ENCODE measurements at places on chromosomes 4 and X. TPM values are rescaled to one million over a fixed set of nuclear protein-coding genes. Genes with fewer than 3 reads are reported as not detected.

GRCh38 chr4:48594180-48594579 is 104.1 kb downstream of the ZAR1 start:
- DNase-seq, result peak; percentile 80

DNA sequence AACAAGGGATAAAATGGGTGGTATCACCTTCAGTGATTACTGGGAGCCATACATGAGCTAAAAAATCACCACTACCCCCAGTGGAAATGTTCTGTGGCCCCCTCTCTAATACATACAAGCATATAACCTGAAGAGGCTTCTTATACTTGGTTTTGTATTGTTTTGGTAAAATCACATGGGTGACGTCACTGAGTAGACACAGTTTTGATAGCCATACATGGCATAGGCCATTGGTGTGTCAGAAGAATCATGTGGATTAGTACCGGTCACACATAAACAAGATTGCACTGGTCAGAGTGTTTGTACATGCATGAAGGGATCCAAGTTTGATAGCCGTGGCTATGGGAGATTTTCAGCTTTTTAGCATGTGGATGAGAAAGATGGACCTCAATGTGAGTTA is 131.9 kb upstream of the RADX start:
- no peak for DNase-seq

DNA sequence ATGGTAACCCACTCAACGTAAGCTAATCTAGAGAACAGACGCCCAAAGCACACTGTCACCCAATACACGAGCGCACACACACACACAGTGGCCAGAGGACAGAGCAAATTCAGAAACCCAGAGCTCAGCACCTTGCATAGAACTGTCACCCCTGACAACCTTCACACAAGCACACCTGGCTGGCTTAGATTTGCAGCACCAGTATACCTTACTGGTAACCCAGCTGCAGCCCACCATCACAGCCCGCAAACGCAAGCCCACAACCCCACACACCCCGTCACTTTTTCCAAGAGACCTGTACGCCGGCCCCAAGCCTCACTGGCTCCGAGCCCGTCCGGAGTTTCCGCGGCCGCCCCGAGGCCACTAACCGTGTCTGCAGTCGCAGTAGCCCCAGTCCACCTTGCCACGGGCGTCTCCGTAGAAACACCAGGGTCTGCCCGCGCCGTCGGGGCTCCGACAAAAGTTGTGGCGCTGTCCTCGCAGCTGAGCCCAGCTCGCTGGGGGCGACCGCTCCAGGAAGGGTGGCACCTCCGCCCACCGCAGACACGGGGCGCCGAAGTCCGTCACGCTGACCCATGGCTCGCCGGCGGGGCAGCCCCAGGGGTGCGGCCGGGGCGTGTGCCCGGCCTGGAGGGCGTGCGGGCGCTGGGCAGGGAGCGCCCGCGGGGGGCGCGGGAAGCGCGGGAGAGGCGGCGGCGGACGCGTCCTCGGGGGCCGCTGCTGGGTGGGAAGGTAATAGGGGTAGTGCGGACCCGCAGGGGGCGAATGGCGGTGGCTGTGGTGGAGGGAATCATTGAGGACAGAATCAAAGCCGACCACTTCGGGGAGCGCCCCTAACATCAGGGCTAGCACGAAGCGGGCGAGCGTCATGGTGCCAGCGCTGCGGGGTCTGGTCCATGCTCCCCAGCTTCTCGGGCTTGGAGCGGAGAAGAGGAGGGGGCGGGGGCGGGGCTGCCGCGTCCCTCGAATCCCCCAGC is 664 bp downstream of the PRSS12 start:
- peak; percentile 63 for DNase-seq

- DNase-seq, result no peak
These were observed 94.4 kb upstream of the BCOR start for GRCh38 chrX:40192196-40192595.

- no peak for DNase-seq
These were observed 71.8 kb upstream of the PGRMC2 start for GRCh38 chr4:128359422-128359821.

DNA sequence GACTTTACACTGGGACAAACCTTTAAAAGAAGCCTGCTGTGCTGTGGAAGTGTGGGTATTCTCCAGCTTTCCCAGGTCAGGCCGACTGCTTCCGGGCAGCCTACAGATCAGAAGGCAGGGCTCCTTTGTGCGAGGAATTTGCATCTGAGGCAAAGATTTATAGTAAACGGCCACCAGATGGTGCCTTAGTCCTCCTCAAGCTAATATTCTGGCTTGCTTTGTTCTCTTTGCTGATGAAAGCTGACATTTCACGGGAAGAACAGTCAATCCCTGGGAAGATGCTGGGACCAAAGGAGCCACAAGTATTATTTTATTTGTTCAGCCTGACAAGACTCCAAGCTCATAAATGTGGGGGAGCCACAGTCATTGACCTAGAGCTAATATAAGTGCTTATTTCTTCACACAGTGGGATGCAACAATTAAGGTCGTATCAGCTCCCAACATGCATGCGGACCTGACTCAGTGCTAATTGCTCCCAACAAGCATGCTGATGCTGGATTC is 120.7 kb upstream of the TRIM2 start:
- DNase-seq, result peak; percentile 90

DNA sequence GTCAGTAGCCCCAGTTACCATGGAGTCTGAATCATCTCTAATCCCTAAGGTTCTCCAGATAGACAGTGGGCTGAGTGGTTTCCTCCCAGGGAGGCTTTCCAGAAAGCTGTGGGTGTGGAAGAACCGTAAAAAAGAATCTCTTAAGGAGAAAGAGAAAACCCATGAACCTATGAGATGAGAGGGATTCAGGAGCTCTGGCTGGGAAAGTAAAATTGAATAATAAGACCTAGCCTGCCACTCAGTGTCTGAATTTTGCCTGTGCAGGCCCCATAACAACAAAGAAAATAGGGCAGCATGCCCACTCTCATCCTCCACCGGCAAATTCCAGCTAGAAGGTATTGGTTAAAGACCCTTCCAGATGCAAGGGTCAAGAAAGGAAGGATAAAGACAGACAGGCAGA is 16.9 kb downstream of the AWAT2 start:
- DNase-seq, result no peak

DNA sequence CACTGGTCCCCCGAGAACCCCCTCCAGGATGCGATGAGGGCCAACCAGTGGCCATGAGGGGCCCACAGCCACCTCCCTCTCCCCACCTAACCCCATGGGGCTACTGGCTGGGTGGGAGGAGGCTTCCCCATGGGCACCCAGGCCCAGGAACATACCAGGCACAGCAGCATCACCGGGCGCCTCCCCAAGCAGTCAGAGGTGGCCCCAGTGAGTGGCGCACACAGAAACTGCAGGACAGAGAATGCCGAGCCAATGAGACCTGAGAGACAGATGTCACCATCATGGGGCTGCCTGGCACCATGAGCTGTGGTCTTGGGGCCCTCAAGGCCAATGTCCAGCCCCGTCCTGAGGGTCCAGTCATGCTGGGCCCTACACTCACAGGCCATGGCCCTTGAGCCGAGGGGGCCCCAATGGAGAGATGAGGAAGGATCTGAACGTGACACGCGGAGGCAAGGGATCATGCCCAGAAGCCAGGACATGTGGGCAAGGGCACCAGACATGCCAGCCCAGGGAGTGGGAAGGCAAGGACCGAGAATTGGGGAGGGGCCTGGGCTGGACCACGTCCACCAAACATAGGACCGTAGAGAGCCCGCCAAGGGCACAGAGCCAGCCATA is 30.1 kb downstream of the NOP14 start:
- DNase-seq, result no peak

DNA sequence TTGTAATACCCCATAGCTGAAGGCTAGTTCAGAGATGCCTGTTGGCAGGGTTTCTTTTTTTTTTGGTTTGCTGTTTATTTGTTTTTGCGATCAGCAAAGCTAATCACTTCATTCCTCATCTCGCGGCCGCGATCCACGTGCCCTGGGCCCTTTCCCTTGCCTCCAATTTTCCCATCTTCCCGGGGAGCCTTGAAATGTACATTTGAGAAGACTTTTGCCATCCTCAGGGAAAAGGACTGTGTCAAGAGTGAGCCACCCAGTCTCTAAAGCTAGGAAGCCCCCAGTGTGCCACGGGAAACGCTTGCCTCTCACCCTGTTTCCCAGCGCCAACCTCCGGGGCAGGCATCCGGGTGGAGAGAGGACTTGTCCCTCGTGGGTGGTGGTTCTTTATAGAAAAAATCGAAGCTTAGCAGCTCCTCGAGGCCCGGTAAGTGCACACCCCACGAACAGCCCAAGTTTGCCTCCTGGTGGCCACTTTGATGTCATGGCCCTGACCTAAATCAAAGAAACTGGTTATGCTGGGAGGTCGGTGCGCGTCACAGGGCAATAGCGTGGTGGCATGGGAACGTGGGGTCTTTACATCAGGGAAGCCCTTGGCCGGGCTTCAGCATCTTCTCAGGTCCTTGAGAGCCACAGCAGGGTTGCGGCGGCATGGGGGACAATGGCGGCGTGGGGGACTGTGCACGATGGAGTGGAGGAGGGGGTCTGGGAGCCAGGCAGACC is 42.0 kb downstream of the MAP7D3 start:
- peak; percentile 44 for DNase-seq

GRCh38 chr4:168679819-168680218 is 183.0 kb downstream of the PALLD start:
- DNase-seq, result no peak

- no peak for DNase-seq
These were observed 234.8 kb upstream of the HHIP start for GRCh38 chr4:144411119-144411518.

DNA sequence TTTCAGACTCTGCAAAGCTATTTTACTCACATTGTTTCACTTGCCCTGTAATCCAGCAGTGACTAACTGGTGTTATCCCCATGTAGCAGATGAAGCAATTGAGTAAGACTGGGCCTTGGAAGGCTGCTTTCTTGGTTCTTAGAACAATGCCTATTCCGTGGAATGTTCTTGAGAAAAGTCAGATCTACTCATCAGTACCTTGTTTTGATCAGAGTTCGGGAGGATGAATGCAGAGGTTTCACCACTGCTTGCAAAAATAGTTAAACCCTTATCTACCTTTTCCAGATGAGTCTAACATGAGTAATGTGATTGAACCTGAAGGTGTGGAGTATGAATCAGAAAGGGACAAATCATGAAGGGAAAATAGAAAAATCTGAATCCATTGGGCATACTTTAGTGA is 1.8 kb downstream of the MAOB start:
- DNase-seq, result no peak

DNA sequence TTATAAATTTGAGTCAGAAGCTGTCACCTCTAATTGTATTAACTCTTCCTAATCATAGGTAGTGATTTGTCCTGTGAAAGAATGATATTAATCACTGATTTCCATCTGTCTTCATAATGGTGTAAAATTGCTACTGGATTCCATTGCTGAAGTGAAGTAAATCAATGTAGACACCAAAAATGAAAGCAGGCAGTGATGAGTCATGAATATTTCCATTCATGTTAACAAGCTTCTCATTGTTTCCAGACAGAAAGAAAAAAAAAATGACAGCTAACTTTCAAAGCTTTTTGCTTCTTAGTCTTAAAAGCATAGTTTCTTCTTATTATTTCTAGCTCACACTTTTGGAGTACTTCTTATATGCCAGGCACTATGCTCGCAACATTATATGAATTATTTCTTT is 21.5 kb downstream of the FAM114A1 start:
- no peak for DNase-seq

DNA sequence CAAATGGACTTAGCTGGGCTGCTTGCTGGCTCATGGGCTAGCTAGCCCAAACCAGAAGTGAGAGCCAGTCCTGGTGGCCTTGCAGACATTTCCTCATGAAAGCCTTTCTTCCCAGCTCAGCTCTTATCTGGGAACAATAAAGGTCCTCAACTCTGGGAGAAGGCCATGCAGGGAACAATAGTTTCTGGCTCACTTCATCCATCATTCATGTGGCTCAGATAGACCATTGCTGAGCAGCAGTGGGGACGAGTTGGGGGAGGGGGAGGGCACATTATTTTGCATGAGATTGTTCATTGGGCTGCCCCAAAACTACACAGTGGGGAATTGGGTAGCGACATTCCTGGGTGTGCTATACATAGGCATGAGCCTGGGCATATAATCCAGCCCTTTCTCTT is 47.6 kb downstream of the NHSL2 start:
- DNase-seq, result peak; percentile 61

The RAB39B gene
- total RNA-seq, result 8.7 TPM

The SASH3 gene
- total RNA-seq, result not detected

The FAM199X gene
- 28.8 TPM for total RNA-seq

The TIMM8A gene
- total RNA-seq, result 9.5 TPM

The PABPC1L2A gene
- total RNA-seq, result not detected

The PRDM5 gene
- 36.2 TPM for total RNA-seq

The NEUROG2 gene
- total RNA-seq, result 0.09 TPM

The CFAP47 gene
- total RNA-seq, result 0.13 TPM

Measured in neural progenitor cell (in vitro differentiated cells).